ENCODE measurements at places on chromosomes 7 and 10.
A peak's percentile ranks its signal among the peaks of the same experiment; 100 is the strongest.

- DNase-seq: no peak
Observed at GRCh38 chr10:55476129-55476528, 675.1 kb upstream of the PCDH15 start.

DNA sequence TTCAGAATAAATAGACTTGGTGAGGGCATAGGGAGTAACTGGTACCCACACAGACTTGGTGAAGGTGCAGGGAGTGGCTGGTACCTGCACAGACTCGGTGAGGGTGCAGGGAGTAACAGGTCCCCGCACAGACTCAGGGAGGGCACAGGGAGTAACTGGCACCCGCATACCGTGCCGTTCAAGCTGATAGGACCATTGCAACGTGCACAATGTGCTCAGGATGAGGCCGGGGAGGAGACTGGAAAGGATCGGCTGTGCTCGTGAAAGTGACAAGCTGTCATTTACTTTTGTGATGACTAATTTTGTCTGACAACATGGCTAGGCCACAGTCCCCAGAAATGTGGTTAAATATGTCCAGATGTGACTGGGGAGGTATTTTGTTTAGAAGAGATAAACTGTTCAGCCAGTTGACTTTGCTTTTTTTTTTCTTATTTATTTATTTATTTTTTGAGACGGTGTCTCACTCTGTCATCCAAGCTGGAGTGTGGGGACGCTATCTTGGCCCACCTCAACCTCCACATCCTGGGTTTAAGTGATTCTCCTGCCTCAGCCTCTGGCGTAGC, 76.2 kb upstream of the NMT2 start:
- no peak for DNase-seq

DNA sequence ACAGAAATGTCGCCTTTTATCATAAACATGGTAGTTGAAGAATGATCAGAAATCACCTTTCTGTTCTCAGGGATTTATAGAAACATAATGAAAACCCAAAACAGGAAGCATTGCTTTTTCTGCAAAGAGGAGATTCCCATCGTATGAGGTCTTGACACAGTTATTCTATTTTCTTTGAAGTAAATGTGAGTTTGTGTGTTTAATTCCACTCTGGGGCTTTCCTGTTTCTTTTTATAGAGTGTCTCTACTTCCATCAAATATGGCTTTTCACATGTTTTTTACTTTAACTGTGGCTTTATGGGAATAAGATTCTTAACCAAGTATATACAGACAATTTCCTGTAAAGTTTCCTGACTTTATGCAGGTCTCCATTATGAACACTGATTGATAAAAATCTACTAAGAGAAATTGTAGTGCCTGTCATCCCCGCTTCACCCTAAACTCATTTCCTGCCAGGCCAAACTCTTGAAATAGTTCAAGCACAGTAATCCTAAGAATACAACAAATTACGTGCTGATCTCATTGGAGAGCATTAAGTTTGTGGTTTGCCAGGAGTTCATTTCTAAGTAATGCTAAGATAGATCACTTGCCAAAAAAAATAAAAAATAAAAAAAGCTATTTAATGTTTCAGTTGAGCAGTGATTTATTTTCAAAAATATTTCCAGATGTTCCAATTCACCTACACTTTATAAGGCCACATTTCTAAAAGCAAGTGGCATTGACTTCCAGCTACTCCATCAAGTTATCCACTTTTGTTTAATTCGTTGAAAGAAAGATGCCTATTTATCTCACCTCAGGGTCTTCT, 52.2 kb upstream of the SEC61G start:
- DNase-seq: no peak

DNA sequence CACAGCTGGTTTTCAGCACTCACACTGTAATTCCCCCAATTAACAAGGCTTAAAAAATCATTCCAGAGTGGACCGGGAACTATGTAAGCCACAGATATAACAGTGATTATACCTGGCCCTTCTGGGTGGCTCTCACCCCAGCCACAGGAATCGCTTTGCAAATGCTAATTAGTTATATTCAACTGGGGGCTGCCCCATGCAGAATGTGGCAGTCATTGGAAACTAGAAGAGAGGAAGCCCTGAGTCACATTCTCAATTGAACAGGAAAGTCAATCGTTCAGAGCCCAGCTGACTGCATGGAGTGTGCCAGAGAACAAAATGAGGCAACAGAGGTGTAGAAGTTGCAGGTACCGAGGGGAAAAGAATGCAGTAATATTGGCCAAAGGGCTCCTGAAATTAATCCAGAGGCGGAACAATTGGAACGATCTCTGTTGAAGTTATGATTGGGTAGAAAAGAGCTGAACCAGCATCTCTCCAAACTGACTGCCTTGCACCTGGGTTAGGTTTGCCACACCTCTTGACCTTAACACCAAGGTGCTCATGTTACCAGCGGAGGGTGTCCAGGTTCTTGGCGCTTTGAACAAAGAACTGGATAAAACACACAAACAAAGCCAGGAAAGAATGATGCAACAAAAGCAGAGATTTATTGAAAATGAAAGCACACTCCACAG, 909.7 kb upstream of the AUTS2 start:
- DNase-seq: no peak

GRCh38 chr10:43867667-43868565, 219.2 kb upstream of the ZNF32 start:
- no peak for DNase-seq

GRCh38 chr7:99219985-99220384, 12.1 kb upstream of the KPNA7 start:
- DNase-seq: no peak

DNA sequence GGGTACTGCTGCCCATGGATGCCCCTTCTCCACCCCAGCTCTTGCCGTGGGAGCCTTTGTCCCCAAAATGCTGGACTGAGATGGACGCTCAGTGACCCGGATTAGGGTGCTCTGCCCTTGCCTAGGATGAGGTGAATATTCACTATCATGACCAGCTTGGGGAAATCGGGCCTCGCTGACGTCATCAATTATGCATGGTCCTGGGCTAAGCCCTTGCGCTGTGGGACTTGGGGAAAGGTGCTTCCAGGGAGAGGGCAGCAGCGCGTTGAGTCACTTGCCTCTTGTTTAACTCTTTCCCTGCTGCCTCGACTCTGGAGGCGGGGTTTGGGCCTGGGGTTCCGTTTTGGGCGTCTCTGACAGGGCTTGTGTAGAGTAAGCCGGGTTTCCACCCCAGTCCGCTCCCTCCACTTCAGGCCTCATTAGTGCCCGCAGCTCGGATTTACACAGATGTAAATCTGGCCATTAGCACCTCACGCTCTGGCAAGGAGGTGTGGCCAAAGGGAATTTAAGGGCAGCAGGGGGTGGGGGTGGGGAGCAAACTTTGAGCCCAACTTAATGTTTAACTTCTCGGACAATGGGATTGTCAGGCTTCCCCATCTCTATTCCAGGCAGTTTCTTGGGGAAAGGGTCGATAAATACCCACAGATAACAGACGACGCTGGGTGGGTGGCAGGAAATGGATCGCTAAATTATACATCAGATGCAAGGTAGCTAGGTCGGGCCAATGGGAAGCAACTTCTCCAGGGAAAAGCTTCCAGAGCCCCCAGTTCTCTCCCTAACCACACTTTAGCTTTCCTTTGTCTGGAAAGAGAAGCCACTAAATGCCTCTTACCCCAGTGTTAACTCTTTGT, 51.3 kb upstream of the TCF7L2 start:
- DNase-seq: no peak

DNA sequence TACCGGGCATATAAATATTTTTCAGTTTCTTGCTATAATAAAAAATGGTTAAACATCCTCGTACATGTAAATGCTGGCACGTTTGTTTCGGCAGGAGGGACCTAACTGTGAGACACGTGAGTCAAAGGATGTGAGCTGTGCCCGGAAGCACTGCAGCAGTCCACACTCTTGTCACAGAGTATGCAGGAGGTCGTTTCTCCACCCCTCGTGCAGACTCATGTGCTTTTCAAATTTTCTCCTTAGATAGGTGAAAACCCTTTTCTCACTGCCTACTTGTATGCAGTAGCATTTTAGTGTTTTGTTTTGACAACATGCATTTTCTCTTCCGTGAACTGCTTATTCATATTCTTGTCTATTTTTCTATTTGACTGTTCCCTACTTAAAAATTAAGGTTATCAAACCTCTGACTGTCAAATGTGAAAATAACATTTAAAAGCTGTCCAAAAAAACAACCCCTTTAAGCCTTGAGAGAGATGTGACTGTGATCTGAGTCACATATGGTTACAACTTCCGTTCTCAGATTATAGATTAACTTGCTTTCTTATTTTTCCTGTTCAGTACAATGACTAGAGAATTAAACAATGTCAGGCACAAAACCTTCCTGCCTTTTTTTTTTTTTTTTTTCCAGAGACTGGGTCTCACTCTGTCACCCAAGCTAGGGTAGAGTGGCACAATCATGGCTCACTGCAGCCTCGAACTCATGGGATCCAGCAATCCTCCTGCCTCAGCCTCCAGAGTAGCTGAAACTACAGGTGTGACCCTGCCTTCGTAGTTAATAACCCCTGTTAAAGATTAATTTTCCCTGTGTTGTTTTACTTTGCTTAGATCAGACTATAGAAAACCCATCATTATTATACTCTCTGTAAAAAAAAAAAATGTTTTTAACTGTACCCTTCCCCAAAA, 45.1 kb downstream of the DPY19L1 start:
- DNase-seq: peak; percentile 4

DNA sequence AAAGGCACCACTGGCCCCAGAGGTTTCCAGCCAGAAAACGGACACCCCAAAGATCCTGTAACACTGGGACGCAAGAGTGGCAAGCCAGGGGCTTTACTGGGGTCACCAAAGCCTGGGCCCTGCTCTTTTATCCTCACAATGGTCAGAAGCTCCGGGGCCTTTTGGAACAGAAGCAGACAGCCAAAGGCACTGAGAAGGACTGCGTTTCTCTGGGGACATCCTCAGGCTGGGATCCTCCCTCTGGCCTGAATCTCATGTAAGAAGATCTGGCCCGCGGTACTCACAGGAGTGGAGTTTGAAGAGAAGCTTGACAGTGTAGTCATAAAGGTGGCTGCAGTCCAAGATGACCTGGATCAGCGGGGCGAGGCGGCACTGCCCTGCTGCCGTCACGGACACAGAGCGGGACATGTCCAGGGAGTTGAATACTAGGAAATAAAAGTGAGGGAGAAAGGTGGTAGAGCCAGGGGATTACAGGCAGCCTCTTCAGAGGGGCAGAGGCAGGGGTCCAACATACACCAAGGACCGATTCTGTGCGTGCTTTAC, 81.4 kb downstream of the SPDYE5 start:
- no peak for DNase-seq

GRCh38 chr10:3784510-3785250, at the start of gene KLF6:
Gene KLF6, minus strand, starts transcription at chr10:3785209. Its CDS starts 195 bp downstream, at chr10:3785014.
- no peak for DNase-seq

DNA sequence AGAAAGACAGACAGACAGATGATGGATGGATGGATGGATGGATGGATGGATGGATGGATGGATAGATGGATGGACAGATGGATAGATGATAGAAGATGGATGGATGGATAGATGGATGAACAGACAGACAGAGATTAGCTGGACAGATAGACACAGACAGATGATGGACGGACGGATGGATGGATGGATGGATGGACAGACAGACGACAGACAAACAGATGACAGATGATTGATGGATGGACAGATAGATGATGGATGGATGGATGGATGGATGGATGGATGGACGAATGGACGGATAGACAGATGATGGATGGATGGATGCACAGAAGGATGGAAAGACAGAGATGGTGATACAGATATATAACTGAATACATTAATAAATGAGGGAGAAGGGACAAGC, 190.9 kb upstream of the CALN1 start:
- DNase-seq: no peak

- DNase-seq: no peak
Observed at GRCh38 chr10:3552281-3552680, 232.7 kb downstream of the KLF6 start.

GRCh38 chr7:45701701-45702510, 127.7 kb downstream of the ADCY1 start:
- DNase-seq: no peak

GRCh38 chr7:31933481-31933880, 136.7 kb downstream of the PDE1C start:
- no peak for DNase-seq

- no peak for DNase-seq
Observed at GRCh38 chr7:145092766-145093165, 256.9 kb upstream of the TPK1 start.

GRCh38 chr7:18675579-18675978, 180.0 kb downstream of the HDAC9 start:
- DNase-seq: no peak

GRCh38 chr10:117003336-117003735, 1.7 kb downstream of the SHTN1 start:
- no peak for DNase-seq

GRCh38 chr7:85644272-85644671, 457.4 kb upstream of the SEMA3D start:
- no peak for DNase-seq

DNA sequence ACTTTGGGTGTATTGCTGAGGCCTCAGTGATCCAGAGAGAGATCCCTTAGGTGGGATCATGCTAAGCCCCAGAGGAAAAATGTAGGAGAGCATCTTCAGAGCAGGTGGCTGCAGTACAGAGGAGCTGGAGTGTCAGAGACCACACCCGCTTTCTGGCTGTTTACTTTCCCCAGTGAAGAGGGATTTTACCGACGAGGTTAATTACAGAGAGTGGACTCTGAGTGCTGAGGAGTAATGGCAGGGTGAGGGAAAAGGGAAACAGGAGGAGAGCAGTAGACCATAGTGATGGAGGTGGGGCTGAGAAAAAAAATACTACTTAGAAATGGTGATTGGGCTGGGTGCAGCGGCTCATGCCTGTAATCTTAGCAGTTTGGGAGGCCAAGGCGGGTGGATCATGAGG, 43.3 kb upstream of the HBP1 start:
- no peak for DNase-seq

GRCh38 chr10:127161482-127161881, 34.9 kb downstream of the INSYN2A start:
- DNase-seq: no peak

GRCh38 chr7:92665926-92666325, 75.7 kb upstream of the FAM133B start:
- DNase-seq: no peak

DNA sequence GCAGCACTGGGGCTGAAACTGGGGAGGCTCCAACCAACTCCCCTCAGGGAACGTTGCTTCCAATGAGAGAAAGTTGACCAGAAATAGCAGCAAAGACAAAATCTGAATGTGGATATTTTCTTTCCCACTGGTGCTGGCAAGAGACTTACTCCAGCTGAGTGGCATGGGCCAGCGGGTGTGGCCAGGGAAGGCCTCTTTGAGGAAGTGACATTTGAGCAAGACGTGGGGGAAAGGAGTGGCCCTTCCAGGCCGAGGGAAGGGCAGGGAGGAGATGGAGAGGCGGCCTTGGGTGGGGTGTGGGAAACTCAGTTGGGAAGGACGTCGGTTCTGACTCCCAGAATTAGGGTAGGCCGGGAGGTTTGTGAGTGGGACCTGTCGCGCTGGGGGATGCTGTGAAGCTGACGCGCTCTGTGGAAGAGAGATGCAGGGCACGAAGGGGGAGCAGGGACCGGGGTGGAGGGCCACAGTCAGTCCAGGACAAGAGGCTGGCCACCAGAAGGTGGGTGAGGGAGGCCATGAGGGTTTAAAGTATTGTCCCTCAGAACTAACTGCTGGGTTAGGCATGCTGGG, 96.7 kb upstream of the IKZF1 start:
- no peak for DNase-seq

GRCh38 chr10:88960802-88961201, 8.2 kb upstream of the ACTA2 start:
- DNase-seq: no peak
